Ecto neural progenitor cell (in vitro differentiated cells): ENCODE measurements at places on chromosomes 12 and 14.

DNA sequence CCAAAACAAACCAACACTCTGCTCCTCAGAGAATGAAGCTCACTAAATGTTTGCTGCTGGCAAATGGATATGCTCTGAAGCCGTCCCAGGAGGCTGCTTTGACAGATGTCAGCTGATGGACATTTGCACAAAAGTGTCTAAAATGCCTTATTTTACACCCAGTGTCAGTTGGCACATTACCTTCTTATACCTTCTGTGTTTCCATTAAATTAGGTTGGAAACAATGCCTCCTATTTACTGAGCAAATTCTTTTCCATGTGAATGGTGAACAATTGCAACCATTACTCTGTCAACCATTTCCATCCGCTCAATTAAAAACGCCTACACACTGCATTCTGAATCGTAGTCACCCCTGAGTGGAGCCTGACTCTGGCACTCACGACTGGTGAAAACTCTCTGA is 1679.9 kb upstream of the FLRT2 start:
- DNase-seq, result no peak

- DNase-seq, result peak; percentile 95
Measured at GRCh38 chr12:67268335-67268895, 743 bp upstream of the CAND1 start.

DNA sequence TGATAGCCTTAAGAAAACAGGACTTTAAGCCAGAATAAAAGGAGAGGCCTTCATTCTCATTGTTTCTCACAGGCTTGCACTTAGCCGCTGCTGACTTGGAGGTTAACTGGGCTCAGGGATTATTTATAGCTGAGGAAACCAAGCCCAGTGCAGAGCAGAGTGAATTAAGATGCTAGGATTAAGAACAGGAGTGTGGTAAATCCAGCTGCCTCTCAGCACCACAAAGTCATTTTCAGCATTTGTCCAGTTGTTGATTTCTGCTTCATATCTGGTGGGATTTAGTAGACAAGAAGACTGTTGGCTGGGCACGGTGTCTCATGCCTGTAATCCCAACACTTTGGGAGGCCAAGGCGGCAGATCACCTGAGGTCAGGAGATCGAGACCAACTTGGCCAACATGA is 14.3 kb upstream of the KRT73 start:
- no peak for DNase-seq

GRCh38 chr12:28014196-28014595 is 41.7 kb upstream of the PTHLH start:
- DNase-seq, result no peak

GRCh38 chr14:66315548-66315947 is 170.6 kb upstream of the CCDC196 start:
- DNase-seq, result no peak

GRCh38 chr12:64808110-64808509 is 16.3 kb upstream of the TBC1D30 start:
- DNase-seq, result no peak

DNA sequence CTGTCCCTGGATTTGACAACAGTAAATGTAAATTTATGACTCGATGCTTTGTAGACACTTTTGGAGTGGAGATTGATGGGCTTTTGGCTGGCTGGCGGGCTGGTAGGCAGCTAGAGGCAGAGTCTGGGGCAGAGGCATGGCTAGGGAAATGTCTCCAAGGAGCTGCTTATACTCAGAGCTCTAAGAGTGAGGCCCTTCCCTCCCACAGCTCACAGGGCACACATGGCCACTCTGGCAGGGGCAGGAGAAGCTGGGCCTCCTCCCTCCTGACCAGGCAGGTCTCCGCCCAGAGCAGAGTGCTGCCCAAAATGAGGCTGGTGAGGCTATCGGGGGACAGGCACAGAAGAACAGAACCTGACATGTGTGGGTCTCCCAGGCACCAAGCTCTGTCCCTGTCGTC is 67.5 kb downstream of the GALNT16 start:
- DNase-seq, result no peak

GRCh38 chr12:73726881-73727280 is 810.8 kb upstream of the ATXN7L3B start:
- DNase-seq, result no peak

DNA sequence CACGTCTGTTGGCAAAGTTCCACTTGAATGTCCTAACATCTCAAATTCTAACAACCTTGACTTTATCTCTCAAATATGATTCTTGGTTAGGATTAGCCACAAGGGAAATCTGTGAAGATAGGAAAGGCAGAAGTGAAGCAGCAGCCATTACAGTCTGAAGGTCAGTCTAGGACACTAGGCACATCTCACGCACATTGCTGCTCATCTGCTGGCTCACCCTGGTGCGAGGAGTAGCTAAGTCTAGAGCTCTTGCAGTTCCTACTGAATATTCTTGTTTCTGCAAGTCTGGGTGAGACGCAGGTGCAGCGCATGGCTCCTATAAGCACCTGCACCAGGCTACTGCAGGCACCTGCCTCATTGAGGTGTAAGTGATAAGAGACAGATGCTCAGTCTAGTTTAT is 6.4 kb upstream of the SLC25A3 start:
- DNase-seq, result no peak

DNA sequence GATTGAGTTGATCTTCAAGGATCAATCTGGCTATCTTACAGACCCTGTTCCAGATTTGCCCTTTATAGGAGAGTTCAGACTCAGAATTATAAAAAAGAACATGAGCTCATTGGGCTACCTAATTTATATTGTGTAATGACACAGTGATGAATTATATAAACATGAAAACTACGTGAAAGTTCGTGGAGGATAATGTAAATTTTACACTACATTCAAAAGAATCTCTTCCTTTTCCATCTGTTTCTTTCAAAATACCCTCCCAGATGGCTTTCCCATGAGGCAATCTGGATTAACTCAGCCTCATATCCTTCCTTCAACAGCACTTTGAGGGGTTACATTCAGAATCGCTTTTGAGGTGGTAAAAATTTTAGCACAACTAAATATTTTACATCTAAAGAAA is 129.3 kb downstream of the HMGA2 start:
- no peak for DNase-seq

GRCh38 chr14:95725685-95726336 is 11.9 kb upstream of the TCL1A start:
- no peak for DNase-seq

GRCh38 chr12:18992336-18992735 is 137.2 kb upstream of the PLEKHA5 start:
- no peak for DNase-seq

DNA sequence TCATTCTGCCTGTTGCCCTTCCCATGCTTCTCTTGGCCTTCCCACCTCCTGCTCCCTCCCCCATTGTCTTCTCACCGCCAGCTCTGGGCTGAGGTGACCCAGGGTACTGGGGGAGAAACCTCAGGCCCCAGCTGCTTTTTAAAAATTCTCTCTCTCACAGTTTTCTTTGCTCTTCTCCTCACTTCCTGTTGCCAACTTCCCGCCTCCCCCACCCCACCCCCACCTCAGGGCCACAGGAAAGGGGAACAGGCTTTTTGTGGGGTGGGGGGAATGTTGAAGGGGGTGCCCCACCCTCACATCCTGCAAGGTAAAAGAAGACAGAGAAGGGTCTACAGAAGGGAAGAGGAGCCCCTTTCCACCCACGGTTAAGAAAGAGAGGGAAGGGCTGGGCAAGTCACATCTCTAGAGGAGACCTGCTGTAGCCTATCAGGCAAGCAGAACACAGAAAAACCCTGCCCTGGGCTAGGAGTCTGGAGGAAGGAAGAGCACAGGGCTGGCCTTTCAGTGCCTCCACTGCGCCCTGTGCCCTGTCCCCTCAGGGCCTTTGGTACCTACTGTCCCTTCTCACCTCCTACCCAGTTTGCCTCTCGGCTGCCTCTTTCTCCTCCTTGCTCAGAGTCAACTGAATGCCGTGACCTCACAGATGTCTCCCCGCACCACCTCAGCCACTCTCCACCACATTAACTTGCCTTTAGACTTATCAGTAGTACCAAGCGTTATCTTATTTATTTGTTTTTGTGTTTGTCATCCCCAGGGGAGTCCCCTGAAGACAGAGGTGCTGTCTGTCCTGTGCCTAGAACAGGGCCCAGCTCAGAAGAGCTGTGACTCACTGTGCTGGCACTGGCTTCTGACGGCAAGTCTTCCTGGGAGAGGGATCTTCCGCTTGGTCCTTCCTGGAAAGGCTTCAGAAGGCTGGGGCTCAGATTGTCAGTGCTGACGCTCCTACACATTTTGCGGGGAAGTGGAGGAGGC is 1.7 kb downstream of the ARHGAP9 start:
- no peak for DNase-seq

DNA sequence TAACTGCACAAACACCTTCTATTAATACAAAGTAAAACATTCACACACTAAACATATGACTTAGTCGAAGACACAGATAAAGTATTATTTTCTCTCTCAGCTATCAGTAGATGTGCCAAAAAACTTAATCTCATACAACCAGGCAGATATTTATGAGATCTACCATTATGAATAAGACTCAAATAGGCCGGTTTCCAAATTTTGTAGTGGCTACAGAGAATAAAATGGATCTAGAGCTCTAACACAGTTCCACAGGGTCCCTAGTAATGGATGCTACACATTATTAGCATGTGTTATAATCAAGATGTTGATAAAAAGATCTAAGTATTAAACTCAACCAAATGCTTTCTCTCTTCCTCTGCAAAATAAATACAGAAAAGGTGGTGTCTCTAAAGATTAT is 10.4 kb downstream of the SAV1 start:
- no peak for DNase-seq

- DNase-seq, result no peak
Measured at GRCh38 chr12:93115646-93116045, 186.6 kb upstream of the EEA1 start.

DNA sequence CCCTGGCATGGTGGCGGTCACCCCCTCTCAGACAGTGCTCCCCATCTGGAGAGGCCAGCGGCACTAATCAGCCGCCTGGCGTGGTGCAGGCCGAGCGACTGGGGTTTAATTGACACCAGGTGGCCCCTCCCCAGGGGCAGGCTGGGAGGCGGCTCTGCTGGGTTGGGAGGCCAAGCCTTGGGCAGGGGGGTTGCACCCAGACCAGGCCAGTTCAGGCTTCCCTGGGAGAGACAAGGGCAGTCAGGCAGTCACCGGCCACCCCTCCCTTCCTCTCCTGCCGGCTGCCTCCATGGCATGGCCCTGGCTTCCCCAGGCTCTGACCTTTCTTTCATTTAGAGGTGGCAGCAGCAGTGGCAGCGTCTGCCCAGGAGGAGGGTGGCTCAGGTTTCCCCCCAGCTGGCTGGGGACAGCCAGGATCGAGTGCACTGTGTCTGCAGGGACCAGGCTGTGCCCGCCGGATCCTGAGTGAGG is 78.1 kb upstream of the NOS1 start:
- DNase-seq, result peak; percentile 66

- no peak for DNase-seq
Measured at GRCh38 chr12:116332705-116333380, 55.4 kb upstream of the MED13L start.

DNA sequence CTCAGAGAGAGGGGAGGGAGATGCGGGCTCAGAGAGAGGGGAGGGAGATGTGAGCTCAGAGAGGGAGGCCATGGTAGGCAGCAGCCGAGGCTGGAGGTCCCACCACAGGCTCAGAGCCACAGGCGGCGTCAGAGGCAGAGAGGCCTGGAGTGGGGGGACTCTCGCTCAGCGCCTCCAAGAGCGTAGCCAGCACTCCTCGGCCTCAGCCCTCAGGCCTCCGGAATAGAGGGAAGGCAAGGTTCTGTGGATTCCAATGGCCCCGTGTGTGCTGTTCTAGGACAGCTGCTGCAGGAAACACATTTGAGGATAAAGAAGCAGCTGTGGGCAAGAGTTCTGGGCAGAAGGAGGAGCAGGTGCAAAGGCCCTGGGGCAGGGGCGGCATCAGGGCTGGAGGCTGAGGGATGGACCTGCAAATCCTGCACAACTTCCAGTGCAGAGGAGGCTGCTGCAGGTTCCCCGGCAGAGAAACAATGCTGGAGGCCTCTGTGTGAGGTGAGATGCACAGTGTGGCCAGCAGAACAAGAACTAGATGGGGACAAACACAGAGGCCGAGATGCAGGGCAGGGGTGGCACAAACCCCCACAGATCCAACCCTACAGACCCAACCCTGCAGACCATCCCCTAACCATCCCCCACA is 59.1 kb upstream of the GALNT9 start:
- no peak for DNase-seq

DNA sequence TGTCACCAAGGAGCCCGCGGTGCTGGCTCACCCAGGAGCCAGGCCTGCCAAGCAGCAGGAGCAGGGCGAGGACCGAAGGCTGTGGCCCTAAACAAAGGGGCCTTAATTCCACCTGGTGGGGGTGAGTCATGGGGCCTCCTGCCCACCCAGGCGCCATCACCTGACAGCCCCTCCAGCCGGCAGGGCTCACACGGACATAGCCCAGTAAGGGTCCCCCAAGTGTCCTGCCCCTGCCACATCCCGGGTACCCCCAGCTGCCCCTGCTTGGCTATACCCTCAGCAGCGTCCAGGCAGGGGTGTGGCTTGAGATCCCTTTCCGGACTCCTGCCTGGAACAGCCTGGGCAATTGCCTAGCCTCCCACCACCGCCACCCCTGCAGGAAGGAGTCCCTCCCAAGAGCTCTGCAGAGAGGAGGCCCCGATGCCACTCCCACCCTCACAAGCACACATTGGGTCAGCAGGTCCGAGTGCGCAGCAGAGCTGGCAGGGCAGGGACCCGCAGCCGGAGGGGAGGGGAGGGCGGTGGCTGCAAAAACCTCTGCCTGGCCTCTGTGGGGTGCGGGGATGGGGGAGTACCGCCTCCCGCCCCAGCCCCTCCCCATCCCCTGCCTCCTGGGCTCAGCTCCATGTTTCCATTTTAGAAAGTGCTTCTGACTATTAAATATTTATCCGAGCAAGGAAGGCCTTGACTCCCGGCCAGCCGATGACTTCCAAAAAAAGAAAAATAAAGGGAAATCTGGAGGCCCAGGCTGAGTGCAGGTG is 4.6 kb downstream of the AHNAK2 start:
- no peak for DNase-seq

DNA sequence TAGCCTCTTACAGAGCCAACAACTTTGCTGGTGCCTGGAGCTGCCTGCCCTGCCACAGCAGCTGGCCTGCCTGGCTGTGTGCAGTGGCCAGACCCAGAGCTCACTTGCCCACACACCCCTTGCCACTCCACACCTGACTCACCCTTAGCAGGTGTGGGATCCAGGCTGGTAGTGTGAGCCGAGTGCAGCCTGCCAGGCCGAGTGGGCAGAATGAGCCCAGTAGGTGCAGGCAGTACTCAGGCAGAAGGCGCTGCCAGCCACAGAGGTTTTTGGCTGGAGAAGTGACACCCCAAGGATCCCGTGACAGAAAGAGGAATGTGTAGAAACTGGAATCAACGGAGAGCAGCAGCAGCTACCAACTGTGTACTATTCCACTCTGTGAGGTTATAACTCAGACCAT is 29.8 kb upstream of the PYGL start:
- DNase-seq, result no peak

DNA sequence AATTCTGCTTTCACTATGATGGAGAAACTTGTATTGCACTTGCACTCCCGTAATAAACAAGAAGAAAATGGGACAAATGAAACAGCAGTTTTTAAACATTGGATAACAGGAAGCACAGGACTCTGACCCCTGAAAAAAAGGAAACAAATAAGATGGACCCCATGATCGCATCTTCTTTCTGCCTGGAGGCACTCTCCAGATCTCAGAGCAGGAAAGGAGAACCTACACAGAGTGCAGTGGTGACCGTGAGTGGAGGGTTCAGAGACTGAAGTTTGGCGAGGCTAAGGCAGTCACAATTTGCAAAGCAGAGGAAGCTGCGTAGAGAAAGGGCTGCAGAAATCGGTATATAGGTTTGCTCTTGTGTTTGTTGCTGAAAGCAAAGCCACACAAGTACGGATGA is 6.1 kb upstream of the FGF6 start:
- no peak for DNase-seq
